ENCODE measurements at places on chromosomes 7 and 10.
A peak's percentile ranks its signal among the peaks of the same experiment; 100 is the strongest.

GRCh38 chr7:85681241-85681640 lies 494.4 kb upstream of the SEMA3D start:
- no peak for DNase-seq

DNA sequence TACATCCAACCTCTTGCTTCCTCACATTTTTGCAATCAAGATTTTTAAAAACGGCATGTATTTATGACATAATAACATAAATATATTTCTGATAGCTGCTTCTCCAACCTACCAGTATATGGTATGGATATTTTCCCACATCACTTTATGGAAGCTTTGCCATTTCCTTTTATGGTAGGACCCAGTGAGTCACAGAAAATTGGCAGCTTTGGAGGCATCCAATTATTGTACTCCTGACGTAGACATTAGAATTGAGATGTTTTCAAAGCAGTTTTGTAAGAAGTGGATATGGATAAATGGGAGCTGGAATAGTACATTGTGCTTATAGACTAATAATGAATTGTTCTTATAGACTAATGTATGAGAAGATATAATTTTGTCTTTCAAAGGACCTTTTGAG lies 23.8 kb upstream of the BICC1 start:
- DNase-seq: no peak

DNA sequence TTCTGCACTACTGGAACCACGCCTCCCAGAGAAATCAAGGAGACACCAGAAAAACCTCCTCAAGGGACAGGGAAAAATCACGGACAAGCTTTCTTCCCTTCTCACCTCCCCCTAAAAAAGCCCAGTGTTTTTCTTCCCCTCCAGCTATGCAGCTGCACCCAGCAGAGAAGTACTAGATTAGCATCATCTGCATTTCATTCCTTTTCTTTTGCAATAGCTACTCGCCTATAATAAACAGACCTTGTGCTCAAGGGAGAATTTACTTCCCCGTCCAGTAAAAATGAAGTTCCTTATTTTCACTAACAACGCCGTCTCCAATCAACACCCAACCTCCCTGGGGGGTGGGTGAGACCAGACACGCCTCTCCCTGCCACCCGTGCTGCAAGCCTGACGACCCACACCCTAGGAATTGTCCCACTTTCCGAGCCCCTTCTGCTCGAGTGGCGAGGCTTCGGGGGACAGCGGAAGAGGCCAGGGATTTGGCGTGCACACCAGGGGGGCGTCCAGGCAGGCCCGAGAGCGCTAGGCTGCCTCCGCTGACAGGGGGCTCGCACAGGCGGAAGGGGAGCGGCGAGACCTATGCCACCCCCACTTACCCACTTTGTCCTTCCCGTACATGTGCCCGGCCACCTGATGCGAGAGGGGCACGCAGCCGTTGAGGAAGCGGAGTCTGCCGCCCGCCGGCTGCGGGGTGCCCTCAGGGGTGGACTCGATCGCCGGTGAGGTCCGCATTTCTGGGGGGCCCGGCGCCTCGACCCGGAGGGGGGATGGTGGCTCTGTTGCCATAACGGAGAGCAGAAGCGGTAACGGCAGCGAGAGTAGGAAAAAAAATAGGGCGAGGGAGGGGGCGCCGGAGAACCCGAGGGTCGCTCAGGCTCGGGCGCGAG lies 625 bp downstream of the IPMK start:
- peak; percentile 17 for DNase-seq

GRCh38 chr10:114801411-114801813 lies 20.2 kb upstream of the FHIP2A start:
- DNase-seq: no peak

GRCh38 chr10:26251925-26252324 lies 35.4 kb downstream of the GAD2 start:
- no peak for DNase-seq

DNA sequence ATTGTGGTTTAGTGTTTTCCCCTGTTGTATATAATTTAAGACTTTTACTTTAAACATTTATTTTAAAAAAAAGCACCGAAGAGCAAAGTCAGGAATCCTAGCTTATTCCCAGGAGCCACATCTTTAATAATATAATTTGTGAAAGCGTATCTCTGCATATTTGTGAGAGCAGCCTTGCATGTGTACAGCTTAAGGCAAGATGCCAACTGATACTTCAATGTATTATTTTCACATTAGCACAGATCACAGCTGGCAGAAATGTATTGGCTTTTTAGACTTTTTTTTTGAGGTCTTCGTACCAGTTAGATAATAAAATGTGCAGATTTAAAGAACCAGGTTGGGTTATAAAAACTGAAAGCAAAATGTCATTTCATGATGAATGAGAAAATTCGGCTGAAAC lies 845.7 kb upstream of the POT1 start:
- no peak for DNase-seq
